ENCODE measurements at places on chromosomes 12 and 14. TPM values are rescaled to one million over a fixed set of nuclear protein-coding genes. Genes with fewer than 3 reads are reported as not detected.

DNA sequence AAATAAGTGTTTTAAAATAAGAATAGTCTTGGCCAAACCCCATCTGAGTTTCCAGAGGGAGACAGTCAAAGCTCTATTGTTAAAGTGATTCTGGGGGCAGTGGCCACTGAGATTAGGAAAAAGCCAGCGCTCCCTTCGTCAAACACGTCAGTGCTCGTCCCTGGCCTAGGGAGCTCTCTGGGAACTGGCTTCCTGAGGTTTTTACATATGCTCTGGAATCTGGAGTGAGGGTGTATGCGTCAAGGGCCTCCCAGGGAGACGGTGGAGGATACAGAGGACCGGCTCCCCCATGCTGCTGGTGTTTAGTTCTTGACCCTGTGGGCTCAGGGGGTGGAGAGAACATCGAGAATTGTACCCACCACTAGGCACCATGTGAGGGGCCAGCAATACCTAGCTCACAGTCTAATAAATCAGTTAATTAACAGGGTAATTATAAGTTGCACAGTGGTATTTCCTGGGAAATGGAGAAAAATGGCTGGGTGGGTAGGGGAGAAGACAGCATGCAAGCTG is 87.0 kb downstream of the SLC25A47 start:
- H3K36me3 ChIP-seq, result no peaks in the 10 kb centered on the region
- H3K4me3 ChIP-seq, result no peak overlapping the region
- no peaks in the 10 kb centered on the region for H3K27me3 ChIP-seq
- no peak overlapping the region for H3K27ac ChIP-seq

GRCh38 chr14:89444516-89445125 is 27.6 kb upstream of the FOXN3 start:
- DNase-seq, result no peak
- no peaks in the 10 kb centered on the region for H3K27me3 ChIP-seq
- no peak overlapping the region for H3K27ac ChIP-seq
- H3K36me3 ChIP-seq, result no peaks in the 10 kb centered on the region

GRCh38 chr14:53470351-53471043 is 317.4 kb upstream of the DDHD1 start:
- no peaks in the 10 kb centered on the region for H3K4me1 ChIP-seq
- DNase-seq, result no peak
- no peaks in the 10 kb centered on the region for H3K27me3 ChIP-seq
- H3K27ac ChIP-seq, result no peak overlapping the region

GRCh38 chr12:116278667-116279066 is 1.2 kb upstream of the MED13L start:
- no peaks in the 10 kb centered on the region for H3K27me3 ChIP-seq
- no peak overlapping the region for H3K27ac ChIP-seq
- peaks cover 15% of the 10 kb centered on the region for H3K4me1 ChIP-seq
- H3K36me3 ChIP-seq, result no peaks in the 10 kb centered on the region
- H3K4me3 ChIP-seq, result no peak overlapping the region
- no peak for DNase-seq

ZC3H10 gene
- 4.1 TPM for total RNA-seq

GRCh38 chr12:109927622-109928021 is 27.5 kb downstream of the TCHP start:
- no peaks in the 10 kb centered on the region for H3K27me3 ChIP-seq
- H3K4me1 ChIP-seq, result no peaks in the 10 kb centered on the region
- H3K27ac ChIP-seq, result no peak overlapping the region
- no peak overlapping the region for H3K4me3 ChIP-seq
- DNase-seq, result no peak
- H3K36me3 ChIP-seq, result peaks cover 30% of the 10 kb centered on the region
